ENCODE measurements at places on chromosomes 12 and 14.

DNA sequence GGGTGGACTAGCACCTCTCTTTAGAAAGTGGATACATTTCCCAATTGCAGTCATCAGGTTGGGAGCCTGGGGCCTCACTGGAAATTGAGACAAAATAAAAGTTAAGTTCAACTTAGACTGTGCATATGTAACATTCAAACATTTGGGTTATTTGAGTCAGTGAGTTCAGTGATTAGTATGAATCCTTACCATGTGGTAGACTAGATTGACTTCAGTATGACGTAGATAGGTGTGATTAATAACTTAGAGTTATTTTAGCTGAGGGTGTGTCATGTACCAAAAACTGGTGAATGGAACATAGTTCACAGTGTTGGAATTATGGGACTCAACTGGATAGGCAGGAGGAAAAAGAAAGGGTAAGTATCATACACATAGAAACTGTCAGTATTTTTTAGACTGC is 8.0 kb upstream of the SSTR1 start:
- DNase-seq = no peak

DNA sequence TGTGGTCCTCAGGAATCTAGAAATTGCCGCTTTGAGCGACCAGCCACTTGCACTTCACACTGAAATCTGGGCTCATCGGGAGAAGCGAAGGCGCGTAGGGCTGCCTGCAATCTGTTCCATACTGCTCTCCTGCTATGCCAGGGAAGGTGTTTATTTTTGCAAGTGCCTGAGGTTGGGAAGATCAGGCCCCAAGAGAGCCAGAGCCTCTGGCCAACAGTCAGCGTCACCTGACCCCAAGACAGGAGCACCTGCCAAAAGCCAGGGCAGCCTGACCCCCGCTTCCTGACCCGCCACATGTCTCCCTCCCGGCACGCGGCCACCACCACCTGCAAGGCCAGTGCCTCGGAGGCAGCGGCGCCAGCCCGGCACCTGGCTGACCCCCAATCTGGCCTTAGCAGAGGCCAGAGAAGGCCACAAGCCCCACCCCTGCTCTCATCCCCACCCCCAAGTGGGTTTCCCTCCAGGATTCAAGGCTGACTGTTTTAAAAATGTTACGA is 94.4 kb downstream of the CHGA start:
- no peak for DNase-seq

DNA sequence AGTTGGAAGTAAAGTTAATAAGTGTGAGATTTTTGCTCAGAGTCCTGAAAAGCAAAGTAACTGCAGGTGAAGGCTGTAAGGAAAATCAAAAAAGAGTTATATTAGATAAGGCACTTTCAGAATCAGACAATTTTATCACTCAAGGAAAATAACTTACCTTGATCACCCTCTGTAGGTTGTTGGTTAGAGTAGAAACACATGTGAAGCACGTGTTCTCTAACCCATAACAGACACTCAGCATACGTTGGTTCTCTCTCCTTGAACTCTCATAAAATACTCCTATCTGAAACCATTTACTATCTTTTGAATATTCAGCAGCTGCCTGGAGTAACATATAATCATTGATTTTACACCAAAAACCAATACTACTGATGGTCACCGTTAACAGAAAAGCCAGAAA is 335.5 kb downstream of the KCNH5 start:
- no peak for DNase-seq

GRCh38 chr12:94705676-94706075 is 55.3 kb upstream of the TMCC3 start:
- DNase-seq = no peak

- no peak for DNase-seq
These were observed 295.2 kb downstream of the SLC16A7 start for GRCh38 chr12:59890896-59891579.

GRCh38 chr12:68919581-68920239 is 13.3 kb downstream of the CPM start:
- DNase-seq = no peak

- DNase-seq = no peak
These were observed 17.4 kb upstream of the VPS33A start for GRCh38 chr12:122283680-122284079.

- DNase-seq = no peak
These were observed 778 bp downstream of the SLC8B1 start for GRCh38 chr12:113333877-113334785.

GRCh38 chr14:83614956-83615355 is 1915.0 kb upstream of the FLRT2 start:
- DNase-seq = no peak

Measured in stimulated activated effector memory CD8-positive, alpha-beta T cell treated with anti-CD3 and anti-CD28 coated beads, Interleukin-12 subunit alpha, Interleukin-12 subunit beta, amount 100 ng/mL, for 72 hours (primary cell).